HFF-Myc (cell line): ENCODE measurements at places on chromosomes 12 and 14.
A peak's percentile ranks its signal among the peaks of the same experiment; 100 is the strongest.

GRCh38 chr12:113090740-113091139 lies 34.2 kb downstream of the DTX1 start:
- no peak for DNase-seq

GRCh38 chr12:117111386-117111785 lies 12.2 kb upstream of the TESC start:
- no peak for DNase-seq

GRCh38 chr14:38366374-38366773 lies 110.5 kb upstream of the CLEC14A start:
- DNase-seq, result no peak

GRCh38 chr14:101737414-101738339 lies 23.8 kb upstream of the PPP2R5C start:
- no peak for DNase-seq

- DNase-seq, result no peak
Observed at GRCh38 chr12:92080911-92081285, 64.7 kb downstream of the BTG1 start.

DNA sequence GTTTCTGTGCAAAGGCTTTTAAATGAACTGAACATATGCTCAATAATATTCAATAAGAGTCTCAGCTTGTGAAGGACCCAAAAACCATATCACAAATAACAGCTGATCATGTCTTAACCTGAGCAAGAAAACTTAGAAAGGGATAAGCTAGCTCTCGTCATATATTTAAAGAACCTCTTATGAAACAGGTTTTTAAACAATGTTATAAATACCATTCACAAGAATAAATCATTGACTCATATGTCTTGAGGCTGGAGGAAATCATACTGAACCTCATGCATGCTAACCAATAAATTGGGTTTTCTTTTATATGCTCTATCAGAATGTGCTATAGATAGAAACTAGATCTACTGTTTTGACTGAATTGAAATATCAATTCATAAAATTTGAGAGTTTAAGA lies 426.9 kb downstream of the NOVA1 start:
- DNase-seq, result no peak

- DNase-seq, result no peak
Observed at GRCh38 chr12:104966677-104967076, 8.6 kb upstream of the SLC41A2 start.

DNA sequence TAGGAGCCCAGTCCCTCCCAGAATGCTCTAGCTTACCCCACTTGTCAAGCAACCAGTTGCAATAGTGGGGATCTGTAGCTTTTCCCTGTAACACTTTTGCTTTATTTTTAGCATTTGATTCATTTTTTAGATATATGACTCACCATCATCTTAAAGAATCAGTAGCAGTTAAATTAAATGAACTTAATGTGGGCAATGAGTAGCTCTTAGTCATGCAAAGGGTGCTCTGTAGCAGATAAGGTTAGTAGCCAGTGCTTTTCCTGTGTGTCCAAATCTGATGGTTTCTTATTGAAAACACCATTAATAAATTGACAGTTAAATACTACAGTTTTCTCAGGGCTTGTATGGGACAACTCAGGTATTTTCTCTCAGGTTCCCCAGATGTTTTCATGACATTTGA lies 311.8 kb downstream of the RERGL start:
- no peak for DNase-seq

GRCh38 chr14:102507081-102507856 lies 2.3 kb downstream of the ANKRD9 start:
- DNase-seq, result no peak

GRCh38 chr14:73235531-73236155 lies 1.7 kb upstream of the PAPLN start:
- DNase-seq, result no peak

DNA sequence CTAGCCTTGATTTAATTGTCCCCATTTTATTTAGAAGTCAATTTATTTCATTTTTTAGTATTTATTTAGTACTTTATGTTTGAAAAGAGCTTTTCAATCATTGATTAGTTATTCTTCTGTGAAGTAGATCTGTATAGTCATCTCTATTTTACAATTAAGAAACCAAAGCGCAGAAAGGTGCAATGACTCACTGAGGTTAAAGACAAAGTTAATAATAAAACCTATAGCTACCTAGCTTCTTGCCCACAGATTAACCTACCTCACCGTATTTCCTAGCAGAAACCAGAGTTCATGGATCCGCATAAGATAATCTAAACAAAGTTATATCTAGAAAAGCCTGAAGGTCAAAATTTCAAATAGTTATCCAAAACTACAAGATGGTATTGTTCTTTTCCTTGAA lies 176.4 kb downstream of the GRIN2B start:
- no peak for DNase-seq

- DNase-seq, result no peak
Observed at GRCh38 chr14:23877538-23878180, 75.9 kb upstream of the DHRS4 start.

- no peak for DNase-seq
Observed at GRCh38 chr12:15808250-15808649, 19.1 kb upstream of the EPS8 start.

- DNase-seq, result no peak
Observed at GRCh38 chr14:21263284-21264024, 5.8 kb downstream of the HNRNPC start.

DNA sequence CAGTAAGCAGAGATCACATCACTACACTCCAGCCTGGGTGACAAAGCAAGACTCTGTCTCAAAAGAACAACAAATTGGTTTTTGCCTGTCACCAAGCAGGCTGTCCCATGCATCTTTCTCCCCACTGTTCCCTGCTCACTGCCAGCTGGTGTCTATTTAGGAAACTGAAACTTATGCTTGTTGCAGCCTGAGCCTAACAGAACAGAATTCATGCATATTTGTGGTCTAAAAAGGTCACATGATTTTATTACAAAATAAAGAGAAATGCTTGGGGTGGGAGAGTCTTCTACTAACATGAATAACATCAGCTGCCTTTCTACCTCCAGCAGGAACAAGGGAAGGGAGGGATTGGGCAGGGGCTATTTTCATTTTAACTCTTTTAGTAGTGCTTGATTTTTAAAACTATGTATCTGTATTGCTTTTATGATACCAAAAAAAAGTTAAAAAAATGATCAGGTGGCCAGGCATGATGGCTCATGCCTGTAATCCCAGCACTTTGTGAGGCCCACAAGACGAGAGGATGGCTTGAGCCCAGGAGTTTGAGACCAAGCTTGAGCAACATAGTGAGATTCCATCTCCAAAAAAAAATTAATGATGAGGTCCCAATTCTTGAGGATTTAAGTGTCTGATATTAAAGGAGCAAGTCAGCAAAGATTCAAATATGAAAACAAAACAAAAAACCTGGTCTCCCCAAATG lies 923 bp downstream of the STAT2 start:
- peak; percentile 66 for DNase-seq

DNA sequence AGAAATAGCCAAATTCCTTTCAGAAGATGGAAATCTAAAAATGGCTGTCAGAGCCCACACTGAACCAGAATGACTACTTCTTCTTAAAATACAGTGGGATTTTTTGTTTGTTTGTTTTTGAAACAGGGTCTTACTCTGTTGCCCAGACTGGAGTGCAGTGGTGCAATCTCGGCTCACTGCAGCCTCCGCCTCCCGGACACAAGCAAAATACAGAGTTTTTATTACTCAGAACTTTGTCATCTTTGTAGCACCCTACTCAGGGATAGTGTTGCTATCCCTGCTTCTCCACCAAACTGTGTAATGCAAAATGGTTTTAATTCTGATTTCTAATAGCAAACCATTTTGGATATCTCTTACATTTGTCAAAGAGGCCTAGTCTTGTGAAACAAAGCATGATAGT lies 16.4 kb downstream of the ZNF410 start:
- no peak for DNase-seq

DNA sequence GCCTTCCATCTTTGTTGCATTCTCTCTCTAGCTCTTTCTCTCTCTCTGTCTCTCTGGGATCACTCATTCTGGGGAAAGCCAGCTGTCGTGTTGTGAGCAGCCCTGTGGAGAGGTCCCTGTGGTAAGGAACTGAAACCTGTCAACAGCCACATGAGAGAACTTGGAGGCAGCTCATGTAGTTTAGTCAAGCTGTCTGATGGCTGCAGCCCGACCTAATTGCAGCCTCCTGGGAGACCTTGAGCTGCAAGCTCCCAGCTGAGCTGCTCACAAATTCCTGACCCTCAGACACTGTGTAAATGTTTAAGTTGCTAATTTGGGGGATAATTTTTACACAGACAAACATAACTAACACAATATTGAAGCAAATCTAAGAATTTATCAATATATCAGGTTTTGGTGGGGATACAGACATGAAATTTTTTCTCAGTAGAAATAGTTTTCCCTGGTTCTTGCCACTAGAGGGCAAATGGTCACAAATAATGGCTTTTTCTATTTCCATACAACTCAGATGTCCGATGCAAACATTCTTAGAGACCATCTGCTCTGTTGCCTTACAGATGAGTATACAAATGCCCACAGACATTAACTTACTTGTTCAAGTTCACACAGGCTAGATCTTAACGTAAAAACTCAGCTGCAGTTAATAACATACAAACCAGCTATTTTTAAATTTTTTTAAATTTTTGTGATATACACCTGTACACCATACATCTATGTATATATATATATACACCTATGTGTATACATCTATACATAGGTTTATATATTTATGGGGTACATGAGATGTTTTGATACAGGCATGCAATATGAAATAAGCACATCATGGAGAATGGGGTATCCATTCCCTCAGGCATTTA lies 15.5 kb upstream of the KRR1 start:
- peak; percentile 56 for DNase-seq

DNA sequence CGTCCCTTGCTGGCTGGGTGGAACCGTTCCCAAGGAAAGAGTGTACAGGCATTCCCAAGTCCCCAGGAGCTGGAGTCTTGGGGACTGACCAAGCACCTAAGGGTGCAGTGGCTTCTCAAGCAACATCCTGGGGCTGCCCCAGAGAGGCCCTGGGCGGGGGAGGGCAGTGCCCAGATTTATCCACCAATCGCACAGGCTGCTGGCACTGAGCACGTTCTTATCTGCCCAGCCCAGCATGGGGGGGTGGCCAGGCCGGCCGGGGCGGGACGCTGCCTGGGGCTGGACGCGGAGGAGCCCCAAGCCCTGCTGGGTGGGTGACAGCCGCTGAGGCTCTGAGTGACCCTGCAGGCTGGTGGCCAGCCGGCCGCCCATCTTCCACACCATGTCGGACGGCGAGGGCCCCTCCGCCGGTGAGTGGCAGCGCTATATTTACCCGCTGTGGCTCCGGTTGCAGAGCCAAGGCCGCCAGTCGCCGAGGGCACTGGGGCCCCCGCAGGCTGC lies 53.4 kb downstream of the CYP46A1 start:
- DNase-seq, result no peak

DNA sequence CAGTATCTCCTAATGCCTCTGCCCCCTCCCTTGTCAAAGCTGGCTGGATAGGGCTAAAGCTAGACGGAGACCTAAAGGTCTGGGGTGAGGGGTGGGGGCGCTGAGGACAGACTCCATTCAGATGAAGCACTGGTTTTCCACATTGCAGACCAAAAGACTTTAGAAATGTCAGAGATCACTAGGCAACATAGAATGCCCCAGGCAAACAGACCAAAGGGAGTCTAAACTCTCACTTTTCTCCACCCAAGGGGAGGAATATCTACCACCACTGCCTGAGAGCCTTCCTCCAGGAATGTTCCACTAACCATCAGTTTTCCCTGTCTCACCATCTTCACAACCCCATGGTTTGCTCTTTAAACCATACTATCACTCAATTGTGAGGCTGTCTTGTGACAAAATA lies 106.9 kb upstream of the KRAS start:
- no peak for DNase-seq

GRCh38 chr12:132477017-132477702 lies 12.8 kb upstream of the FBRSL1 start:
- DNase-seq, result peak; percentile 2

GRCh38 chr12:59733200-59733599 lies 137.4 kb downstream of the SLC16A7 start:
- no peak for DNase-seq
